ENCODE measurements at places on chromosomes 6 and 20.

- no peak for DNase-seq
Measured at GRCh38 chr20:23294166-23294565, 56.4 kb upstream of the NXT1 start.

DNA sequence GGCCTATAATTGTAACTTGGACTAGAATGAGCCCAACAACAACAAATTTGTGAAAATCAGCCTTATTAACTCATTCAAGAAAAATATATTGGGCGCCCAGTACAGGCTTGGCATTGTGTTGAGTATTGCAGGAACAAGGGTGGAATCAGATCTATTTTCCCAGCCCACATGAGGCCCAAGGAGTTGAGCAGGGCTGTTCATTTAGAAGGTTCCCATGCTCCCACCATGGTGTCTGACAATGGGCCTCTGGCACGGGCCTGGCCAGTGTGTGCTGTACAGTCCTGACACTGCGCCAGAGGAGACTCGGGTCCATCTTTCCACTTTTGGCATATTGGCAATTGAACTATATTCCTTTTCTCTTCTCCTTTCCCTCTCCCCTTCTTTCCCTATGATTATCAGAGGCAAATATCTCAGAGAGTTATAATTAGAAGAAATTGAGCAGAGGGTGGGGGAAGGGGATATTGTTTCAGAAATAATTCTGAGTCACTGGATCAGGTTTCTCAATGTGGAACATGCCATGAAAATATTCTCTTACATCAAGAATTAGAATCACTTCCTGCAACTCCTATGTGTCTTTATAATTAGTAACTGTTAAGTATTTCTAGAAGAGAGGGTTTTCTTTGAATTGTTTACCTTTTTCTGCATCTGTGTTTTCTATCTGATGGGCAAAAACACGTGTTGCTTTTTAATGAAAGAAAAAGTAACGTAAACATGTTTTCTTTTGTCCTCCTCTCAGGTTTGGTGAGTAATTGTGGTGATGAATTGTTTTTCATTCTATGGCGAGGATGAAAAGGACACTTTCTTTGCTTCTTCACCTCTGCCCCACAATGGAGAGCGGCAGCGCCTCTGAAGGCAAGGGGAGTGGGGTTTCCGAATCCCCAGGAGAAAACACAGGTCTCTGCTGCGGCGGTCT is 209.4 kb downstream of the FOXA2 start:
- DNase-seq: no peak

- no peak for DNase-seq
Measured at GRCh38 chr6:166398348-166398747, 15.6 kb upstream of the MPC1 start.

DNA sequence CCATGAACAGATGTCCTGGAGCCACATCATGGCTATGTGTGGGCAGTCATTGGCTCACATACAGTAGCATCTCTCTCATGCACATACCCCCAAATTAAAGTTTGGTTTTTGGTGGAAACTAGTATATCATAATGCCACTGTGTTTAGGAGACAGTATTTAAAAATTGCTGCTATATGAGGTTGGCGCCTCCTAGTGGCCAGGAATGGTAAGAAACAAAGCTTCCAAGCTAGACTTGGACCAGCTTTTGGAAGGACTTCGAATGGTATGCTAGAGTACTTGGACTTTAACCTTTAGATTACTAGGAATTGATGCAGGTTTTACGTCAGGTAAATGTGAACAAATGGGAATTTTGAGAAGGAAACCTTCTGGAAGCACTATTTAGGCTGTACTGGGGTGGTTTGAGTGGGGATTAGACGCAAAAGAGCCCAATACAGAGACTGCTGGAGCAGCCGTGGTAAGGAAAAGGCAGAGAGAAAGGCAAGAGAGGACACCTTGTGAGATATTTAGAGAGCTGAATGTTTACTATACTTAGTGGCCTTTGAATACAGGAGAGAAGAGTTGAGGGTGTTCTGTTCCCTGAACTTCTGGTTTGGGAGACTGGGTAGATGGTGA is 23.8 kb downstream of the PRSS35 start:
- no peak for DNase-seq

GRCh38 chr6:112235956-112236355 is 18.4 kb downstream of the LAMA4 start:
- DNase-seq: no peak

- DNase-seq: no peak
Measured at GRCh38 chr6:130041594-130041993, 23.2 kb downstream of the L3MBTL3 start.

- no peak for DNase-seq
Measured at GRCh38 chr6:47129129-47129528, 87.0 kb upstream of the ADGRF1 start.

DNA sequence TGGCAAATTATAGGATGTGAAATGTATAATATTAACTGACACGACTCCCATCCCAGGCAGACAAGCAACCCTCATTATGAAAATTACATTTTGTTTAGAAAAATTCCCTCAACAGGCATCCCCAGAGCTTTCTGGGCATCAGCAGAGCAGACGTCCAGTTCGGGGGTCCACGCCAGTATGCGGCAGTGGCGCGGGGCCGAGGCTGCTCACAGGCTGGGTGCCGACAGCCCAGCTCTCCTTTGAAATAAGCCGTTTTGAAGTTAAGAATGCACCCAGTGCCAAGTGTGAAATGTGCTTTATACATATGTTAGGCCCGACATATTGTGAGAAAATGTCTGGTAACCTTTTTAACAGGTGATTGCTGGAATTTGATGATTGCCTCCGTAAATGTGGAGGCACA is 50.4 kb downstream of the RPP40 start:
- DNase-seq: peak; percentile 36

DNA sequence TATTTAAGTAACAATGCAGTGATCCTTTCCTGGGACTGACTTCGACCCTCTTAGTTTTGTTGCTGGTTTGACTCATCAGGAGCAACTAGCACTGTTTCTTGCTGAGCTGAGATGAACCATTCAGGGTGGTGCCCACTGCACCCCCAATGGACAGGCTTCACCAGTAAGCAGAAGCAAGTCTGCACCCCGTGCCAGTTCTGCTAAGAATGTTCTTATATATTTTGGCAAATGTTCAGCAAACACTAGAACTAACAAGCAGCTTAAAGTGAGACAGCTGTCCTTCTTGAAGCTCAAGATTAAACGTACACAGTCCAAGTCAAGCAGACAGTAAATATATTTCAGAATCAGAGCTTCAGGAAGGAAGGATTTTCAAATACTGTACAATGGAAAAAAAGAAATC is 561.3 kb upstream of the CDH4 start:
- DNase-seq: no peak

GRCh38 chr20:17761604-17762003 is 61.8 kb downstream of the BANF2 start:
- DNase-seq: no peak

- no peak for DNase-seq
Measured at GRCh38 chr20:48923149-48923718, 1.7 kb downstream of the ARFGEF2 start.

- no peak for DNase-seq
Measured at GRCh38 chr6:155158030-155158843, 105.6 kb upstream of the CLDN20 start.

DNA sequence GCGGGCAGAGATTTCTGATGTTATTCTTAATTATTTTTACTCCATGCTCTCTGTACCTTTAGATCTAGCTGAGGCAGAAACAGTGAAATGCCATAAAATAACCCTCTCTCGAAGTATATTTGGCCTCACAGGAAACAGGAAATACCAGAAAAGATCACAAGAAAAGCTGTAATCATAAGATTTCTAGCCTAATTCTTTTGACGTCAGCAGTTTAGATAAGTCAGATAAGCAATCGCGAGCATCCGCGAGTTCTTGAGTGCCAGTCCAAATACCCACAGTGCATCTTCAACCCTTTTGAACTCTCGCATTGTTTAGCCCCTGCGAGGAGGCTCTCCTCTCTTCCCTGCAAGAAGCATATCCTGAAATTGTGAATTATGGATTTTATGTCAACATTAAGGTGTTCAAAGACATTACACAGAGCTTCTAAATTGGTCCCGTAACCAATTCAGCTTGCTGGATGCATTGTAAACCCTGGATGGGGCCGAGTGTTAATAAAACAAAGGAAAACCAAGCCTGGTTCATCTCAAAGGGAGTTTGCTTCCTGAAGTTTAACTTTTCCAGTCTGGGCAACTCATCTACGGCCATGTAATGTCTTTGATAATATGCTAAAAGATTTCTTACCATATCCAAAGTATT is 198.9 kb downstream of the MTFR2 start:
- DNase-seq: no peak

- DNase-seq: no peak
Measured at GRCh38 chr6:107692351-107692750, 131.8 kb downstream of the SCML4 start.

GRCh38 chr20:44714701-44715498 is at the start of gene CCN5:
Gene CCN5 (plus strand): TSS chr20:44715369. CDS start chr20:44715391, 22 bp downstream.
- DNase-seq: no peak

GRCh38 chr6:36340618-36341454 is 4.1 kb upstream of the BNIP5 start:
- peak; percentile 82 for DNase-seq

- DNase-seq: no peak
Measured at GRCh38 chr6:5287966-5288297, 26.6 kb downstream of the FARS2 start.

DNA sequence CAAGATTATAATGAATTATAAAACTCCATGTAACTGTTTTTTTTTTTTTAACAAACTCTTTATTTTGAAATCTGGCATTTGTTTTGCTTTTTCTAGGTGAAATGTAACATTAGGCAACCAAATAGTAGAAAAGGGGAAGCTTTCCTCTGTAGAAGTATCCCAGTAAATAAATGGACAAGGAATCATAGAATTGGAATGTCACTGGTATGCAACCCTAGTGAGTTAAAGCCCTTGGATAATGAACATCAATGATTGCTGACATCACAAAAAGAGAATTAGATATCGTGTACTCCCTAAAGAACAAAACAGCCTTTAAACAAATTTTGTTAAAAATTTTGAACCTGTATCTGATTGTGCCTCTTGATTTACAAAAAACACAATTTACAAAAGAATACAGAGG is 93.9 kb upstream of the OGFRL1 start:
- no peak for DNase-seq

DNA sequence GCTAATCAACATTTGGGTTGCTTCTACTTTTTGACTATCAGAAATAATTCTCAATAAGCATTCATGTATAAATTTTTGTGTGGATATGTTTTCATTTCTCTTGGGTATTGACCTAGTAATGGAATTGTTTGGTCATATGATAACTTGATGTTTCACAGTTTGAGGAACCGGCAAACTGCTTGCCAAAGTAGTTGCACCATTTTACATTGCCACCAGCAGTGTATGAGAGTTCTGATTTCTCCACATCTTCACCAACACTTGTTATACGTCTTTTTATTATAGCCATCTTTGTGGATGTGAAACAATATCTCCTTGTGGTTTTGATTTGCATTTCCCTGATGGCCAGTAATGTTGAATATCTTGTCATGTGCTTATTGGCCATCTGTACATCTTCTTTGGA is 42.6 kb upstream of the TGM2 start:
- no peak for DNase-seq

DNA sequence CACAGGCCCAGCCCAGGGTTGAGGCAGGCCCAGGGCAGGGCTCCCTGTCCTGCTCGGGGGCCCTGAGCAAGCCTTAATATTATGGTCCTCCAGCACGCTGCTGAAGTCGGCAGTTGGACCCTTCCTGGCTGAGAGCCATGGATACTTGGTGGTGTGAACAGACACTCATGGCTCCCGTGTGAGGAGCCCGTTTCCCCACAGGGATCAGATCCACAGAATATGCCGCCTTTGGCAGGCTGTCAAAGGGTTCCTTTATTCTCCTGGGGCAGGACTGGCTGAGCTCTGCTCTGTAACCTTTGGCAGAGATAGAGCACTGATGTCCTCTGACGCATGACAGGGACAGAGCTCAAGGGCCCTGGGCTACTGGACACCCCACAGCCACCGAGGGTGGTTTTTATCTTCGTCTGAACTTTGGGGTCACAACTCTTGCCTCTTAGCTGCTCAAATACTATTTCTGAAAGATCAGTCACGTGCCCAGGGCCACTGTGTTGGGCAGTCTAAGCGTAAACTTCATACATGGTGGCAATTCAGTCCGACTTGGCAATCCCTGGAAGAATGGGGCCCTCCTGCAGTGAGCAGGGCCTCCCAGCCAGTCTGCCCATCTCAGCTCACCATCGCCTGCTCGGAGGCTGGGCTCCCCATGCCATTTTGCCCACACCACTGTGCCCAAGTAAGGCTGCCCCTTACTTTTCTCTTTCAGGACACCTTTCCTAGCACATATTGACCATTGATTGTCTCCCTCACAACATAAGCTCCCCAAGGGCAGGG is 49.1 kb downstream of the TTI1 start:
- no peak for DNase-seq

GRCh38 chr20:58855506-58856389 is 3.2 kb downstream of the GNAS start:
- DNase-seq: no peak

- DNase-seq: no peak
Measured at GRCh38 chr6:108157234-108157980, 8.4 kb upstream of the NR2E1 start.

GRCh38 chr20:24755411-24755922 is 193.6 kb upstream of the CST7 start:
- peak; percentile 6 for DNase-seq

- DNase-seq: no peak
Measured at GRCh38 chr20:38210741-38211140, 45.7 kb upstream of the TGM2 start.

GRCh38 chr6:130694606-130695005 is 132.6 kb upstream of the SMLR1 start:
- DNase-seq: no peak

- DNase-seq: no peak
Measured at GRCh38 chr20:35904982-35905663, 49.2 kb downstream of the SCAND1 start.

- DNase-seq: no peak
Measured at GRCh38 chr6:14925025-14925698, 320.7 kb upstream of the JARID2 start.

- no peak for DNase-seq
Measured at GRCh38 chr6:98463038-98464000, 371.1 kb upstream of the POU3F2 start.

DNA sequence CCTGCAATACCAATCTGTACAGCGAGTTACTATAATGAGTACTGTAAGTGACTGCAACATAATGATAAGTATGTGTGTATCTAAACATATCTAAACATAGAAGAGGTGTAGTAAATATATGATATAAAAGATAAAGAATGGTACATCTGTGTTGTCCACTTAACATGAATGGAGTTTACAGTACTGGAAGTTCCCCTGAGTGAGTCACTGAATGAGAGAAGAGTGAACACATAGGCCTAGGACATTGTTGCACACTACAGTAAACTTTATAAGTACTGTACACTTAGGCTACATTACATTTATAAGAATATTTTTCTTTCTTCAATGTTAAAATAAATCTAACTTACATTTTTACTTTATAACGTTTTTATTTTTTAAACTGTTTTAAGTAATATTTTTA is 380.4 kb downstream of the MMUT start:
- no peak for DNase-seq

DNA sequence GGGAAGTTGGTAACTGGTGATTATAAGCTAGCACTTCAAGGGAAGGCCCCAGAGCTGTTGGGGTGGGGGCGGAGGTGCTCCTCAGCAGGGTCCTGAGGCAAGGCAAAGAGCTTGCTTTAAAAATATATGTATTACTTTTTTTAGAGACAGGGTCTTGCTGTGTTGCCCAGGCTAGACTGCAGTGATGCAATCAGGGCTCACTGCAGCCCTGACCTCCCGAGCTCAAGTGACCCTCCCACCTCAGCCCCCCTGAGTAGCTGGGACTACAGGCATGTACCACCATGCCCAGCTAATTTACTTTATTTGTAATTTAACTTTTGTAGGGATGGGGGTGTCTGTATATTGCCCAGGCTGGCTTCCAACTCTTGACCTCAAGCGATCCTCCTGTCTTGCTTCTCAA is 87.2 kb downstream of the MYB start:
- no peak for DNase-seq

GRCh38 chr20:23637282-23638221 is at the start of gene CST3:
Gene CST3 (minus strand): TSS chr20:23637955. CDS start chr20:23637862, 93 bp downstream.
- DNase-seq: peak; percentile 85

Data from type B pancreatic cell (in vitro differentiated cells).